ENCODE measurements at places on chromosomes 13 and 19.

DNA sequence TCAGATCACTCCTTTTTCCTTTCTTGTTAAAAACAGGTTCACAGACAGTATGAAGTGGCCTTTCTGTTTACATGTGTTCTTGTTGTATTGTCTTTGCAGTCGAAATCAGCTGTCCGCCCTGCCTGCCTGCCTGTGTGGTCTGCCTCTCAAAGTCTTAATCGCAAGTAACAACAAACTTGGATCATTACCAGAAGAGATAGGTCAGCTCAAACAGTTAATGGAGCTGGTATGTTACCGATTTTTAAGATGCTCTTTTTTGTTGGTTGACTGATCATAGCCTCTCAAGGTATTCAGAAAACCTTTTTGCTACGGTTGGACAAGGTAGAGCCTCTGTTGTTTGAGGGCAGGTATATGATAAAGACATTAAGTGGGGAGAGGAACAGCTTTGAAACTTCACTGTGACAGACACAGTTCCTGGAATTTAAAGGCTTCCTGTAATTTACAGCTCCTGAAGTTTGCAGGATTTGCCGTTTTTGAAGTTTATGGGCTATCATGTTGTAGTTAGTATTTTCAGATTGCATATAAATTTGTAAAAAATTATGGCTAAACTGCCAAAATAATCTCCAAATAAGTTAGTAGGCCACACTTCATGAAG lies 116.1 kb downstream of the LRCH1 start:
- no peak for DNase-seq

DNA sequence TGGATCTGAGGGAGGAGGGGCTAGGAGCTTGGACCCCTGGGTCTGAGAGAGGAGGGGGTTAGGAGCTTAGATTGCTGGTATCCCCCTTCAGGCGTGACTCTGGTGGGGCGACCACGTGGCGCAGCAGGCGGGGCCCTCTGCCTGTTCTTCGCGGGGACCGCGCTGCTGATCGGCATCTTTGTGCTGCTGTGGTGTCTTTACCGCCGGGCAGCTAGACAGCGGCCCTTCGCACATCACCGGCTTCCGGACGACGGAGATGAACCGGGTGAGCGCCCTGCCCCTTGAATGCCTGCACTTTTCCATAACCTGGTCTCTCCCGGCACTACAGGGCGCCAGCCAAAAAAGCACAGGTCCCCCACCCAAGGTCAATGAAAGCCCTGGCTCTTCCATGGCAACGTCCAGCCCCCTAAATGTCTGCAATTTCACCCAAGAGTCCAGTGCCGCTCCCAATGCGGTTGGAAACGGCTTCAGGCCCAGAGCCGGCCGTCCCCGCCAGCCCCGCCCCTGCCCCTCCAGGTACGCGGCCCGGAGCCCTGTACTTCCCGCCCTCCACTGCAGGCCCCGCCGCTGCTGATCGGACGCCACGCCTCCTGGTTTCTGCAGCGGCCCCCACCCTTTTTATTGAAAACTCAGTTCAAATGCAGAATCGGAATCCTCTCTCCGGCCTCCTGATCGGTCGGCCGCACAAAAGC lies 2.8 kb downstream of the GFY start:
- DNase-seq, result no peak

GRCh38 chr19:6651965-6652804 lies 17.8 kb downstream of the TNFSF14 start:
- no peak for DNase-seq

DNA sequence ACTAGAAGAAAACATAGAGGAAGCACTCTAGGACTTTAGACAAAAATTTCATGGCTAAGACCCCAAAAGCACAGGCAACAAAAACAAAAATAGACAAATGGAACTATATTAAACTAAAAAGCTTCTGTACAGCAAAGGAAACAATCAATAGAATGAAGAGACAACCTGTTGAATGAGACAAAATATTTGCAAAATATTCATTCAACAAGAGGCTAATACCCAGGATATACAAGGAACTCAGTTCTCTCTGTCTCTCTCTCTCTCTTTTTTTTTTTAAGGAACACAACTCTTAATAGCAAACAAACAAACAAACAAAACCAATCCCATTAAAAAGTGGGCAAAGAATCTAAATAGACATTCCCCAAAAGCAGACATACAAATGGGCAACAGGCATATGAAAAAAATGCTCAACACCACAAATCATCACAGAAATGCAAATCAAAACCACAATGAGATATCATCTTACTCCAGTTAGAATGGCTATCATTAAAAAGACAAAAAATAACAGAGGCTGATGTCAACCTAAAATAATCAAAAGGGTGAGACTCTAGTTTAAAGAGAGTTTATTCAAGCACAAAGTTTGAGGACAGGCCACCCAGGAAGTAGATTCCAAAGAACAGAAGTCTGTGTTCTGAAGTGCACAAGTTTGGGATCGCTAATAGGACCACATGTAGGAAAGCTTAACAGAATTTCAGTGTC lies 27.1 kb upstream of the SLC7A9 start:
- no peak for DNase-seq

DNA sequence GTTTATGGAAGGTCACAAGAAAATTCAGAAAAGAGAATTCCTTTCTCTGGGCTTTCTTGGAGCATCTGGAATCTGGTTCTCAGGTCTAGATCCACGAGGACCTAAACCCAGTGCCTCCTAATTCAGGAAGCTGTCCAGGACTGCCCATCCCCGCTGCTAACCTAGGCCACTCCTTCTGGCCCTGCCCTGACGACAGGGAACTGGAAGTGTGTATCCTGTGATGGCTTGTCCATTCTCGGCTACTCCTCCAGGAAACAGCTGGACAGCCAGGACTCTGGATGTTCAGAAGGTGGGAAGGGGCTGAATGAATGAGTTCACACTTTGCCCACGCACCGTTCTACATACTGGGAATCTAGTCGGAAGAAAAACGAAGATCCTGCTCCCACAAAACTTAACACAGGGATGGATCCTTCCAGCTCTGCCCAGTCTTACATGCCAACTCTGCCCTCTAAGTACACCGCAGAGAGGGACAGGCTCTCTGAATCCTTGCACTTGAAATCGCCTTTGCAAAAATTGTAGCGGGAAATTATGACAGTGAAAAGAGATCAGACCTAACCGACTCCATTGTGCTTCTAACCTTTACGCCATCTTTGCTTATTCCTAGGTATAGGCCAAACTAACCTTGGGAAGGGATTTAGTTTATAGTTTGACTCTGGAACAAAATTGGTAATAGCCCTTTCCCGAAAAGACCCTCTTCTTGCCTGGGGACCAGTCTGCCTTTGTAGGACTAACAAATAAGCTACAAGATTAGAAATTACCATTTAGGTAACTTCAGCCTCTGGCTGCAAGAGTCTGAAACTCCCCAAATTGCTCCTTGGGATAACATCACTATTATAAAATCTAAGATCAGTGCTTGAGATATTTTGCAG lies 1.8 kb downstream of the LSM4 start:
- no peak for DNase-seq

DNA sequence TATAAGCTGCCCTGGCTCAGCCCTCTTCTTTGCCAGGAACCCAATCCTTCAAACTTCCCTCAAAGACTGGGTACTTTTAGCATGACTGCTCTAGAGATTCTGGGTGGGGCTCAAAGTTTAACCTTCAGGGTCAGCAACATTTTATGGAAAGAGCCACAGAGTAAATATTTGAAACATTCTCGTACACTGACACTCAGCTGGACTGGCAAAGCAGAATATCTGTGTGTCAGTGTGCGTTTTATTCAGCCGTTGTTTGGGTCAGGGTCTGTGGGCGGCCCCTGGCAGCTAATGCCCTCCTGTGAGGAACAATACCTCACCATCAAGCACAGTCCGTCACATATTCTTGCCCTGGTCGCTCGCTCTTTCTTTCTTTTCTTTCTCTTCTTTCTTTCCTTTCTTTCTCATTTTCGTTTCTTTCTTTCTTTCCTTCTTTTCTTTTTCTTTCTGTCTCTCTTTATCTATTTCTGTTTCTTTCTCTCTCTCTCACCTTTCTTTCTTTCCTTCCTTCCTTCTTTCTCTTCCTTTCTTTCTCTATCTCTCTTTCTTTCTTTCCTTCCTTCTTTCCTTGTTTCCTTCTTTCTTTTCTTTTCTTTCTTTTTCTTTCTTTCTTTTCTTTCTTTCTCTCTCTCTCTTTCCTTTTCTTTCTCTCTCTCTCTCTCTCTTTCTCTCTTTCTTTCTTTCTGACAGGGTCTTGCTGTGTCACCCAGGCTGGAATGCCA lies 10.7 kb downstream of the DPRX start:
- no peak for DNase-seq

DNA sequence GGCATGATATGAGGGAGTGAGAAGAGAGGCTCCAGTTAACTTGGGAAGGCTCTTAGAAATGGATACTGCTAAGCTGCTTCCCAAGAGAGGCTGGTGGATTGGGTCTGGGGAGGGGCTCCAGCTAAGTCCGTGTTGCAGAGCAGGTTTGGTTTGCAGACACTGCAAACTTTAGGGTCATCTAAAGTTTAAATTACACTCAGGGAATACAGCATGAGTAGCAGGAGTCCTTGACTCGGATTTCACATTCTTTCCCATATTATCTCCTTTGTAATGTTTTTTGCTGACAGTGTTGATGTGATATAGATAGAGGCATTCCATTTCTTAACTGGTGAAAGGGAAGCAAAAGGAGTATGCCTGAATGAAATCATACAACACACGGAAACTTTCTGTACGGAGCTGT lies 31.9 kb downstream of the SGCG start:
- no peak for DNase-seq

- DNase-seq, result no peak
These were observed 16.4 kb downstream of the RCN3 start for GRCh38 chr19:49544154-49544553.

DNA sequence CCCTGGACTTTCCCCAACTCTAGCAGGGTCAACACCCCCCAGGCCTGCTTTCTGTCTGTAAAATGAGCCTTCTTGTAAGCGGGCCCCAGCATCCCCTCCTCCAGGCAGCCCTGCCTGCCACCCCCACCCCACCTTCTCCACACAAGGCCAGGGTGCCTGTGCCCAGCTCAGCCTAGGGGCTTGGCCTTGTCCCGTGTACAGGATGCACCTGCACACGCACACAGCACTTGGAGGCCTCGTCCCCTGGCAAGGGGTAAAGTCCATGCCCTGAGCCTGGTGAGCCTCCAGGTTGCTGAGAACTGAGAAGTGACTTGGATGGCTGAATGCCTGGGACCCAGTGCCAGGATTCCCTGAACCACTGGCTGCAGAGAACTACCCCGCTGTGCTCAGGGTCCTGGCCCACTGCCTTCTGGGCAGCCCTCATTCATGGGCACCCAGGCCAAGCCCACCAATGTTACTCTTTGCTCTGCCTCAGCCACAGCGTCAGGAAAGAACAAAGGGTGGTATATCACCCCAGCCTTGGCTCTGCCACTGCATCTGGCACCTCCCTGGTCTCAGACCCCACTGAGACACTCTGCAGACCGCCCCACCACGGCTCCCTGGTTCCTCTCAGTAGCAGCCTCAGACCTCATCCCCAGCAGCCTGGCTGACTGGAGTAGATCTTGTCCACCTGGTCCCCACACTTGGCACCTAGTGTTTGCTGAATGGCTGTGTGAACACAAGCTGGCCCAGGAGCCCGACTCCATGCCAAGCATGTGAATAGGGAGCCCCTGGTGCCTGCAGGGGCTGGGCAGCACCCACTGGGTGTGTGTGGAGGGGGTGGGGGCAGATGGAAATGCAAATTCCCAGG lies 1.8 kb upstream of the TM6SF2 start:
- DNase-seq, result no peak

DNA sequence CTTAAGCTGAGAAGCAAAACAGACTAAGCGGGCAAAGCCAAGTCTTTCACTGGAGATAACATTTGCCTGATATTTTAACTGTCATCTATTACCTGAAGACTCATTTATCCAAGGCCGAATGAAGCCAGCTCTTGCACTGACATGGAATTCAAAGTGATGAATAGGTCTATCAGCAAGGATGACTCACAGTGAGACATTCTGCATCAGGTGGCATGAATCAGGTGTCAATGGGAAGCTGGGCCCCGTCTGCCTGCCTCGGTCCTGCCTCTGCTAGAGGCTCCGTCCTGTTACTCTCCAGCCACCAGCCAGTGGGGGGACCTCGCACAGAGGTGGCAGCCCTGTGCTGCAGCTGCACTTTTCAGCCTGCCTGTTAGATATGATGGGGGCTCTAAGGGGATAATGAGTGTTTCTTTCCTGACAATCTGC lies 23.5 kb downstream of the STARD13 start:
- DNase-seq, result no peak

- no peak for DNase-seq
These were observed 55.6 kb downstream of the RCBTB2 start for GRCh38 chr13:48477191-48477855.

- no peak for DNase-seq
These were observed 138.4 kb downstream of the POSTN start for GRCh38 chr13:37460166-37460565.

GRCh38 chr13:52924289-52925148 lies 76.1 kb upstream of the PCDH8 start:
- DNase-seq, result no peak

- no peak for DNase-seq
These were observed 463 bp upstream of the POMP start for GRCh38 chr13:28658539-28658795.

DNA sequence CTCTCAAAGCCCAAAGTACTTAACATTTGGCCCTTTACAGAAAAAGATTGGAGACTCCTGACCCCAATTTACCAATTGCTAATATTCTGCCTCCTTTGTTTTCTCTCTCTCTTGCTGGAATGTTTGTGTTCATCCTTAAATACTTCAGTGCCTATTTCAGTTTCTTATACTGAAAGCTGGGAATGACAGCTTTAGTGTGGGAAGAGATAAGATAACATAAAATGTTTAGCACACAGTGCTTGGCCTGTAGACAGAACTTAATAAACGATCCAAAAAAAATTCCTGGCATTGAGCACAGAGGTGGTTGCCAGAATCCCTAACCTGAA lies 3.0 kb upstream of the PLEKHF1 start:
- no peak for DNase-seq

GRCh38 chr13:35784286-35784951 lies 307.9 kb upstream of the MAB21L1 start:
- DNase-seq, result no peak

DNA sequence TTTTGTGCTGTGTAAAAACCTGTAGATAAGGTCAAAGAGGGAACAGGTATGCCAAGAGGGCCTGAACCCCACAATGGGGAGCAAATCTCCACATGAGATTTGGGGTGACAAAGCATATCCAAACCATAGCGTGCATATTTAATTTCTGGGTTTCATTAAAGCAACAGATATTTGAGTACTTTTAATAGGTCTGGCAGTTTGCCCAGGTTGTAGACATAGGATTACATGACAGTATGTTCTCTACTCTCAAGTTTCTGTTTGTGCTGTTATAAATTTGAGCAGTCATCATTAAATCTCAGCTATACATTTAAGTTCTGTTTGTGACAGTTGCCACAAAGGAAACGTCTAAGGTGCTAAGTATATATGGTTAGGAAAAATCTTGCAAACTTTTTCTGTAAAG lies 236.4 kb downstream of the ATP8A2 start:
- DNase-seq, result no peak

GRCh38 chr13:23899555-23899954 lies 2.3 kb upstream of the C1QTNF9B start:
- DNase-seq, result no peak
